ENCODE measurements at places on chromosomes 3 and 15.

DNA sequence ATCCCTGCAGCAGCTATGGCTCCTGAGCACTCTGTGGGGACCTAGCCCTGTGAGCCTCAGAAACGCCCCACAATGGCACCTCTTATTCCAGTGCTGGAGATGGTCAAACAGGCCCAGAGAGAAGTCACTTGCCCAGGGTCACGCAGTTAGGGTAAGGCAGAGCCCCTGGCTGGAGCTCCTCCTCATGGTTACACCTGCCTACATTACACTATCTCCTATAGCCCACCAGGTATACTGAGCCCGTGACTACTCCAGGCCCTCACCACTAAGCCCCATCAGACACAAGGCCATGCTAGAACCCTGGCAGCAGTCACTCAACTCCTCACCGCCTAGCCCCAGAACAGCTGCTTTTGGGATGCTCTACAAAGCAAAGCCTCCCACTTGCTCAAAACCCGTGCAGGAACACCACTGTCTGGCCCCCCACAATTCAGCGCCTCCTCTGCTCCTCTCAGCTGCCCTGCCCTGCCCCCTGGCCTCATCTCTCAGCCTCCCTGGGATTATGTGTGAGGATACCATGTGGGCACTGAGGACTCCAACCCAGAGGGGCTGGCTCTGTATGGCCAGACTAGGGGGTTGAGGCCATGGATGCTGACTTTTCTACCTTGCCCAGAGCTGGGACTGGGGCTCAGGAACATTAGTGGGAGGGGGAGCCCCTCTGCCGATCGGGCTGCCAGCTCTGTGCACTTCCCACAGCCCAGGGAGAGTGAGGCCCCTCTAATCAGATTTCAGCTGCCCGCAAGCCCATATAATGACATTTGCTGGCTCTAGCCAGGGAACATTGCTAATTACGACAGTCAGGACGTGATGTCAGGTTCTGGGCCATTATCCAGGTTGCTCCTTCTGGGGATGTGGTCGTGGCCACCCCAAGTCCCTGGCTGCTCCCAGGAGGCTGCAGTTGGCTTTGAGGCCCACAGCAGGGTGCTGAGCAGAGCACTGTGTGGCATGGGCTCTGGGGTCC is 4.0 kb downstream of the NT5DC2 start:
- no peak for DNase-seq

- DNase-seq = no peak
Measured at GRCh38 chr3:9136746-9137465, 112.5 kb downstream of the SRGAP3 start.

- DNase-seq = no peak
Measured at GRCh38 chr15:62822228-62822627, 220.3 kb upstream of the TPM1 start.

DNA sequence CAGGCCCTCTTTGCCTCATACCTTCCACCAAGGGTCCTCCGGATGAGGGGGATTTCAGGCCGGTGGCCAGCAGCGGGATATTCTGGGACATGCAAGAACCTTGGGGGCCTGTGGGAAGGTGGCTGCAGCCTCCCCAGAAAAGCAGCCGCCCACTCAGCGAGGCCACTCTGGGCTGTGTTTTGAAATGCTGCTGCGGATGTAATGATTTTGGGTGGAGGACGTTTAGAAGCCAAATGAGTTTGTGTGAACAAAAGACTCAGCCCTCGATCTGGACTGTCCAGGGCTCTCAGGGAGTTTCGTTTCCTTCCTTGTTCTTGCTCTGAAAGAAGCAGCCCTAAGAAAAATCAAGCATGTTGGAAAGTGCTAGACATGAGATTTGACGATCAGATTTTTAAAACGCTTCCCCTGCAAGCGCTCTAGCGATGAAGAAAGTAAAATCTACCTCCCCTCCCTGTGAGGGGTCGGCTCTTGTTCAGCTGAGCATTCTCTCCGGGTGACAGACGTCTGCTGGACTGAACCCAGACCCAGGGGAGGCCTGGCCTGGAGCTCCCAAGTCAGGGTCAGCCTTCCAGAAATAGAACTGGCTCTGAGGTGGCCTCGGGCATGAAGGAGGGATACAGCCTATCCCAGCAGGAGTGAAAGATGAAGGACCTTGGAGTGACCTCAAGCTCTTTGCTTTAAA is 12.9 kb downstream of the HEG1 start:
- DNase-seq = no peak

GRCh38 chr3:47954567-47954966 is 61.6 kb downstream of the MAP4 start:
- no peak for DNase-seq

DNA sequence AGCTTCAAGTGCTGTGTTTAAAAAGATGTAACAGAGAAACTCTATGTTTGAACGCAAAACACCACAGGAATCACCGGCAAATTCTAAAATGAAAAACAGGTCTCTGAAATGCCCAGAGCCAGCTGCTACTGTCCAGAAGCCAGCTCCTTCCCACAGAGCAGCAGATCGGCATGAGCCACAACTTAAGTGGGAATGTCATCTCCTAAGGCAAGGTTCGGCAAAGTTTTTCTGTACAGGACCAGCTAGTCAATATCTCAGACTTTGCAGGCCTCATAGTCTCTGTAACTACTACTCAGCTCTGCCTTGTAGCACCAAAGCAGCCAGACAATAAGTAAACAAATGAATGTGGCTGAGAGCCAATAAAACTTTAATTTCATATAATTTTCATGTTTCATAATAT is 4.9 kb downstream of the PLOD2 start:
- DNase-seq = no peak

- no peak for DNase-seq
Measured at GRCh38 chr15:100911086-100911485, 8.1 kb upstream of the LRRK1 start.
